Right ventricle myocardium inferior (tissue), 1 donor: ENCODE measurements at places on chromosomes 3 and 15. TPM values are rescaled to one million over a fixed set of nuclear protein-coding genes. Genes with fewer than 3 reads are reported as not detected.

GRCh38 chr3:2454865-2455264, 356.2 kb downstream of the CNTN4 start:
- DNase-seq: no peak

DNA sequence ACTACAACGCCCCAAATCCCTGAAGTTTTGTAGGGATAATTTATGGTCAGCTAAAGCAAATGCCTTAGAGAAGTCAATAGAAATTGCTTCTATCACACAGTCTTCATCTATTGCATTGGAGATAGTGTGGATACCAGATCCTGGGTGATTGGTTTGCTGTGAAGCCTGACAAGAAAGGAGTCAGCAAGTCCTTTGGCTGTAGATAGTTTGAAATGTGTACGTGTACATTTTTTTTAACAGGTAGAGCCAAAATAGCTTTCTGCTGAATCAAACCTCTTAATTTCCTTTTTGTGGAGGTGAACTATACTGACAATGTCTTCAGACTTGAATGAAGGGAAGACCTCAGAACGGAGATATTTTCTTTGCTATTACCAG, 312.3 kb downstream of the ZBBX start:
- DNase-seq: no peak

Gene ROPN1
- total RNA-seq: not detected

DNA sequence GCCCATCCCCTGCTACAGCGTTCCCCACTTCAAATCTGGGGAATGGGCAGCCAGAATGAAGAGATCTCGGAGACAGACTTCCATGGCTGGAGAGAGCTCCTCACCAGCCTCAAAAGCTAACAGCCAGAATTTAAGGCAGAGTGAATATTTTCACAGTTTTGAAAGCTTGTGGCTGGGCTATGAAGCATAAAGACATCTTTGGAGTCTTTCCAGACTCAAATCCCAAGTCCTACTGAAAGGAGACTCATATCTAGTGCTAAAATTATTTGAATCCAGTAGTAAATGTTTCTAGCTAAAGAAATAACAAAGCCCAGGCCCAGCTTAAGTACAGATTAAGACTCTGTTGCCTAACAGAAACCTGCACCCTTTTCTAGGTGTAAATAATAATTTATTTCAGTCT, 628.4 kb upstream of the ALCAM start:
- no peak for DNase-seq

- no peak for DNase-seq
Measured at GRCh38 chr3:175737646-175738572, 878.8 kb downstream of the NAALADL2 start.

Gene PP2D1
- not detected for total RNA-seq

GRCh38 chr3:187074846-187075245, 64.5 kb downstream of the RPL39L start:
- DNase-seq: no peak

DNA sequence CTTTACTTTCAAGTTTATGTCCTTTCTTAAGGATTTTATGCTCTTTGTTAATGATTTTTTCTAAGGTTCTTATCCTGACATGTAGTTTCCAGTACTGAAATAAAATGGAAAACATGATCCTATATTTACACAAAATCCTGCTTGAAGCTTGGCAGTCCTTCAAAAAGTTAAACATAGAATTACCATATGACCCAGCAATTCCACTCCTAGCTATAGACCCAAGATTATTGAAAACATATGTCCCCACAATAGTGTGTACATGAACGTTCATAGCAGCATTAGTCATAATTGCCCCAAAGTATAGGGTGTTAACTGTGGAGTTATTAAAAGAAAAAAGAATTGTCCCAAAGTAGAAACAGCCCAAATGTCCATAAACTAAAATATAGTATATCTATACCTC, 33.2 kb downstream of the ITGB5 start:
- DNase-seq: no peak

DNA sequence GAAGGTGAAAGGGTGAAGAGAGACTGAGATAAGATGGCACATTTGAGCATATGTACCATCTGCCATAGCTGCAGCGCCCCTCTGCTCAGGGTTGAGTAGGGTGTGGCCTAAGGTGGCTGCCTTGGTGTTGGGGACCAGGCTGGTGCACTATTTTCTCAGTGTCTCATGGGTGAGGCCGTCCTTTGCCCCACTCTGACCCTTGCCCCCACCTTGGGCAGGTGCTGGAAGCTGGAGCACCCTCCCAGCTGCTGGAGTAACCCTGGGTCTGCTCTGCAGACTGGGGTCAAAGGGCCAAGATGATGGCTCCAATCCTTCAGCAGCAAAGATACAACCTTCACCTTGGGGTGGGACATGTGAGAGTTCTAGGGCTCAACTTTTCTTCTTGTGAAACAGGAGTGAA, 69.2 kb downstream of the DAPK2 start:
- DNase-seq: no peak

Gene ZDHHC23
- 4.4 TPM for total RNA-seq

DNA sequence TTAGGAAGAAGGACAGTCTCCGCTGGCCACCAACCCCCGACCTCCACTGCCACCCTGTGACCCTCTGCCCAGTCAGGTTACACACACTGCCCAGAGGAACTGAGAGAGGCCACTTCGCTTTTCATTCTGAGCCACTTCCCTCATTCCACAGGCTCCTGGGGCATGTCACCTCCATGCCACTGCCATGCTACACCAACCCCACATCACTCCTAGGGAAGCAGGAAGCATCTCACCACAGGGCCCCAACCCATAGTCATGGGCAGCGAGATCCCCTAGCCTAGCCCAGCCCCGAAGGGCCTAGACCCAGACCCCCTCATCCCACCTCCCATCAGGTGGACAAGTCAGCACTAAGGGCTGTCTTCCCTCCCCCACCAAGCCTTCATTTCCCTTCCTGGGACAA, 1.4 kb downstream of the PLCB2 start:
- no peak for DNase-seq

Gene IL5RA
- total RNA-seq: 0.65 TPM

Gene KNL1
- total RNA-seq: 0.54 TPM

Gene NR2E3
- total RNA-seq: not detected

Gene FBXO40
- total RNA-seq: 182 TPM

Gene RBPMS2
- total RNA-seq: 255 TPM

- DNase-seq: no peak
Measured at GRCh38 chr3:134462331-134462941, 23.3 kb downstream of the ANAPC13 start.

DNA sequence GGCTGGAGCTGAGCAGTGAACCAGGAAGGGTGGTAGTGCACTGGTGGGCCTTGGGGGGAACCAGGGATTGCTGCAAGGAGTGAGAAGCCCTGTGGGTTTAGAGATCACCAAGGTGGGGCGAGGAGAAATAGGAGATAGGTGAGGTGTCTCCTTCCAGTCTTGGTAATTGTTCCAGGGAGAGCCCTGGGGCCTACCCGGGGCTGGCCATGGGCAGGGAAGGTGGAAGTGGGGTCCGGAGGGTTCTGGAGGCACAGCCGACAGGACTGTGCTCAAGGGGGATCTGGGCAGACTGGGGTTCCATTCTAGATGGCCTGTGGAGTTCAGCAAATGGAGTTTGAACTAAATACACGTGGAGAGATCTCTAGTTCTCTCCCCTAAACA, 4.5 kb downstream of the CHST13 start:
- no peak for DNase-seq

- no peak for DNase-seq
Measured at GRCh38 chr15:75823860-75824613, 19.2 kb upstream of the UBE2Q2 start.

Gene CFAP100
- total RNA-seq: not detected

DNA sequence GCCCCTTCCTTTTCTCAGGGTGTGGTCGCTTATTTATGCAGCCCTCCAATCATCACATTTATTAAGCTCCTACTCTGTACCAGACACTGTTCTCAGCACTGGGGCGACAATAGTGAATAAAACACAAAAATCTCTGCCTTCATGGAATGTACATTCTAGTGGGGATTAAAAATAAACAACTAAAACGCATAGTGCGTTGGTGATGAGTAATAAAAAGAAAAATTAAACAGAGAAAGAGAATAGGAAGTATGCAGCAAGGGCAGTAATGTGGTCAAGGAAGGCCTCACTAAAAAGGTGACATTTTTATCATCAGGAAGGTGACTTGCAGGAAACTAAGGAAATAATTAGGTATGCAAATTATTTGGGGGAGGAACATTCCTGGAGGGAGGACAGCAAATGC, 5.1 kb downstream of the SLC51B start:
- DNase-seq: no peak

Gene CLDN18
- not detected for total RNA-seq

DNA sequence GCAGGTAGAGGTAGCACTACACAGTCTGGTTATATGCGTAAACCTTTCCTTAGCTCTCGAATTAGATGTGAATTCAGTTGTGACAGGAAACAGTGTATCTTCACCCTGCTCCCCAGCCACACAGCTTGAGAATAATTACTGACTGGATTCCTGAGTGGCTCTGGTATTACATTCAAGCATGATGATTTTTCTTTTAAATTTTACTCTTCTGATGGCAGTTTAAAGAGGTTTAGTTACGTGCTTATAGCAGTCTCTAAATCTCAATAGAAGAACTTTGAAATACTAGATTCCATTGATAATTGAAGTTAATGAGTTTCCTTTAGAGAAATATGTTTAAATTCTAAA, 98.8 kb downstream of the FNDC3B start:
- no peak for DNase-seq

Gene HCLS1
- 13.9 TPM for total RNA-seq

- no peak for DNase-seq
Measured at GRCh38 chr3:73658227-73658626, 33.5 kb upstream of the PDZRN3 start.

Gene SH2D7
- not detected for total RNA-seq

DNA sequence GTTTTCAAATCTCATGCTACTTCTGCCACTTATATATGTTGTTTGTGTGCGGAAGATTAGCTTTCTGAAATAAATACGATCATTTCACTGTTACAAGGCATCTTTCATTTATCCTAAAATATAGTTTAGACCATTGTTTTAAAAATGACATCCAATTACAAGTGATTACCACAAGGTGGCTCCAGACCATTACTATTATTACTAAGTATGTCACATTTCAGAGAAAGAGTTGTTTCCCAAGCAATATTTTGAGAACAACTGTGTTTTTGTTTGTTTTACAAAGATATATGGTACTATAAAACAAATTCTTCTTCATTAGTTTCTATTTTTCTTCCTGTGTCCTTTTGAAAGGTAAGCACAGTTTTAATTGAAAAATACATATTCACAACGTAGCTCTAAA, 136.0 kb upstream of the RAP2B start:
- no peak for DNase-seq

DNA sequence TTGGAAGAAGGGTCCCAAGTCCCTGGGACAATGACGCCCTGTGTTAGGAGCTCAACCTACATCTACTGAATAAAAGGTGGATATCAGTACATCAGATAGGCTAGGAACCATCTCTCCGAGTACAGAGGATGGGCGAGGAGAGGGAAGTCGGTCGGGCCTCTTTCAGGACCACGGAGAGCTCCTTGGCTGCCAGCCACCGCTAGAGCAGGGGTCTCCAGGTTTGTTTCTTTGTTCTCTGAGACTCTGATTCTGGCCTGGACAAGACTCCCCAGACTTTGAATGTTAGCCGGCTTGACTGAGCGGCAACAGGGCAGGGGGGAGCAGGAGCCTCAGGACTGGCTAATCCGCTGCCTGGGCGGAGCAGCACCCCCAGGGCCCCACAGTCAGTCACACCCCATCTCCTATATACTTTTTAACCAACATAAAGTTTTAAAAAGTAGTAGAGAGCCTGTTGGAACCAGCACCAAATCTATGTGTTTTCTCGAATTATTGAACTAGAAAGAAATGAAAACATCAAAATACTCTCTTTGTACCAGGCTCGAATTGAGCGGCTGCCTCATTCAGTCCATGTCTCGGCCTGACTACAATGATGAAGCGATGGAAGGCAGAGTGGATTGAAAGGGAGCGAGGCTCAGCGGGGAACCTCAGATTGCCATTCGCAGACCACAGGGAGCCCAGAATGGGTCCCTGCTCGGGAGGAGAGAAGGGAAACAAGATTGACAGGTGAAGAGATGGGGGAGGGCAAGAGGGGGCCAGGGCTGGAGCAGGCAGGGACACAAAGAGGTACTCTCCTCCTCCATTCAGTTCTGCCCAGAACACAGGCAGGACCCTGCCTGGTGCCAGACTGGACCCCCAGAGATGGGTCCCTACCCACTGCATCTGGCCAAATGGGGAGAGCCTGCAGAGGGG, 131.6 kb downstream of the TPRA1 start:
- no peak for DNase-seq

- DNase-seq: no peak
Measured at GRCh38 chr15:74950078-74950908, 6.3 kb downstream of the RPP25 start.

GRCh38 chr3:179695672-179696313, 43.0 kb downstream of the USP13 start:
- no peak for DNase-seq

- DNase-seq: no peak
Measured at GRCh38 chr3:4982773-4983738, 3.8 kb downstream of the BHLHE40 start.

- no peak for DNase-seq
Measured at GRCh38 chr3:119529883-119530282, 29.5 kb downstream of the CD80 start.

- DNase-seq: peak; percentile 93
Measured at GRCh38 chr3:64685800-64686445, 1.9 kb downstream of the ADAMTS9 start.

GRCh38 chr15:74380361-74381189, 13.1 kb upstream of the CYP11A1 start:
- no peak for DNase-seq

DNA sequence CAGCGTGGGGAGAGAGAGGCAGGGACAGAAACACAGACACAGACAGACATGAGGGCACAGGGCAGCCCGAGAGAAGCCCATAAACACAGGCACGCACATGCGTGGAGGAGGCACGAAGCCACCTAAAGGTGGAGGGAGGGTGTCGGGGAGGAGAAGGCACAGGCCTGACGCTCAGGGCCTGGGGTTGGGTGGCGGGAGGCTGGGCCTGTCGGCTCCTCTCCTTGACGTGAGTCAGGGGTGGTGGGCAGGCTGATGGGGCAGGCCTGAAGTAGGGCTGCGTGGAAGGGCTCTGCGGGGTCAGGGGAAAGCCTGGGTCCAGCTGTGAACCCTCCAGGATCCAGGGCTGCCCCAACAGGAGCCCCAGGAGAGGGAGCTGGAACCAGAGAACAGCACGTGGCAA, 74.2 kb downstream of the EPHB3 start:
- no peak for DNase-seq

Gene CEP152
- 1.4 TPM for total RNA-seq

DNA sequence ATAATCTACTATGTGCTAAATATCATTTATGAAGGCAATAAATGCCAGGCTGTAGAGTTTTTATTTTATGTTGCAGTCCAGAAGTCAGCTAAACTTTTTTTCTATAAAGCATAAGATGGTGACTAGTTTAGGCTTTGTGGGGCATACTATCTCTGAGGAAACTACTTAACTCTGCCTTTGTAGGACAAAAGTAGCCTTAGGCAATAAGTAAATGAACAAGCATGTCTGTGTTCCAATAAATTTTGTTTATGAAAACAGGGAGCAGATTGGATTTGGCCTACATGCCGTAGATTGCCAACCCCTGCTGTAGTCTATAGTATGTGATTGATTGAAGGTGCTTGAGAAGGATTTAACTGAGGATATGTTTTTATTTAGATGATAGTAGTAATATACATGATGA, 502.5 kb upstream of the NAALADL2 start:
- DNase-seq: no peak

- DNase-seq: peak; percentile 83
Measured at GRCh38 chr15:68725736-68726135, 95.0 kb downstream of the ANP32A start.

Gene SEMA3B
- 19.8 TPM for total RNA-seq
